ENCODE measurements at places on chromosomes 5 and 9.

DNA sequence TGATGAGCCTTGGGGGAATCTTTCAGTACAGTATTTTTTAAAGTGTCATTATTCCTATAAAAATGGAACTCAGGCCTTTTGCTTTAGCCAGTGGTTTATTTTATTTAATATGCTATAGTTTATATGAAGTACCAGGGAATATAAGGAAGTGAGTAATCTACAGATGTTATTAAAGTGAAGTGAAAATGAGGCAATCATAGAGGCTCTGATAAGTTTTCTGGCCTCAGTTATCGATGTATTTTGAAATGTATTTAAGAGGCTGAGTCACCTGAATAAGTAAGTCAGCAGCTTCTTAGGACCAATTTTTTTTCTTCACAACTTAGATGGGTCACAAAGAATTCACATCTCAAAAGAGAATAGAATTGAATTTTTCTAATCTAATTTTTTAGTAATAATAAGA is 829.0 kb downstream of the DNAH5 start:
- no peak for DNase-seq

DNA sequence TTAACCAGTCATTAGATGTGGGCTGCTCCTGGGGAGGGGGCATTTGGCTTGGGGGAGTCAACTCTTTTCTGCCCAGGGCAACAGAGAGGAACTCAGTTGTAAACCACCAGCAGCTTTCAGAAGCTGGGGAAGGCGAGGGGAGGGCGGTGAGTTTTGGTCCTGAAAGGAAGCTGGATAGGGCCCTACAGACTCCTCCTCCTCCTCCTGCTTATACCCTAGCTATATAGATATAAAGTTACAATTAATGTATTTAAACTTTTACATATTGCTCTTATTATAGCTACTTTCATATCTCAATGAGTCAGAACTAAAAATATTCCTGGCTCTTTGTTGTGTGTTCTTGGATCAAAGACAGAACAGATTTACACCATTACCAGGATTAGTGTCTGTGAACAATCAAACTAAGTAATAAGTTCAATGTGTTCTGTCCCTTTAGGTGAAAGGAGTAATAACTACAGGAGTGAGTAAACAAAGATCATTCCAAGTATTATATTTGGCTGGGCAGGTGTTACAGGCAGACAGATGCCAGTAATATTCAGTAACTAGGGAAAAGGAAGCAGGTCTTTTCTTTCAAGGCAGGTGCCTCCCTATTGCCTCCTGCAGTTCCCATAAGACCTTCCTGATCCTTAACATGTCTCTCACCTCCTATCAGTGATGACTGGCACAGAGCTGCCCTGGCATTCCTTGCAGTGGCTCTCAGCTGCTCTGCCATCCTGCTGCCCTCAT is 20.5 kb upstream of the VPS13A start:
- DNase-seq = no peak

DNA sequence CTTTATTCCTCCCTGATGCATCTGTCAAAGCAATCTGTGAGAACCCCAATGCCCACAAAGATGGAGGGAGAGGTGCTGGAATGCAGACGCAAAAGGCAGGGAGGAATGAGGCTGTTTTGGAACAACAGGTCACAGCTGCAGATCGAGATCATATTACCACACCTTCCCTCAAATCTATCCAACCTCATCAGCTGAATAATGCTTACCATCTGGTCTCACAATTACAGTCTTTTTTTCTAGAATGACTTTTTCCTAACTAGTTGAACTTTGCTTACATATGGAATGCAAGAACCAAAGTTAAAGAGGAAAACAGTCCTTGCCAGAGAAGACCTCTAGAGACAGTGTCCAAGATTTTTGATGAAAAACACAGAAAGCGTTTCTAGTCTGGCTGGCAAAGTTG is 158.1 kb downstream of the LPAR1 start:
- DNase-seq = no peak

GRCh38 chr9:96232539-96233241 is 69.3 kb downstream of the HSD17B3 start:
- DNase-seq = peak; percentile 12

DNA sequence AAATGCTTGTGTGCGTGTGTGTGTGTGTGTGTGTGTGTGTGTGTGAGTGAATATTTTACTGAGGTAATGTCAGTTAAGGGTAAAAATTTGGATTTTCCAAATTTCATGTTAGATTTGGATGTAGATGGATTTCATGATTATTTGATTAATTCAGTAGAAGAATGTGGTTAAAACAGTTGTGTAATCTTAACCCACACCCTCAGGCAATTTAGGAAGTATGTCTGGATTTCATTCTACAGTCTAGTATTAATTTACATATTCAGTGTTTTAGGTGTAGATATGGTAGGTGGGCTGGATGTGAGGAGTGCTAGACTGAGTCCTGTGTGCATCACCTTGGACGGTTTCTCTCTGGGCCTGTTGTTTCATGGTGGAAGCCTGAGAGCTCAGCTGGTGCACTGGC is 99.1 kb upstream of the CKMT2 start:
- DNase-seq = no peak

- no peak for DNase-seq
These were observed 164.4 kb downstream of the DAB2IP start for GRCh38 chr9:121815546-121816448.

- peak; percentile 27 for DNase-seq
These were observed 37.0 kb upstream of the RAB3C start for GRCh38 chr5:58545912-58546311.

DNA sequence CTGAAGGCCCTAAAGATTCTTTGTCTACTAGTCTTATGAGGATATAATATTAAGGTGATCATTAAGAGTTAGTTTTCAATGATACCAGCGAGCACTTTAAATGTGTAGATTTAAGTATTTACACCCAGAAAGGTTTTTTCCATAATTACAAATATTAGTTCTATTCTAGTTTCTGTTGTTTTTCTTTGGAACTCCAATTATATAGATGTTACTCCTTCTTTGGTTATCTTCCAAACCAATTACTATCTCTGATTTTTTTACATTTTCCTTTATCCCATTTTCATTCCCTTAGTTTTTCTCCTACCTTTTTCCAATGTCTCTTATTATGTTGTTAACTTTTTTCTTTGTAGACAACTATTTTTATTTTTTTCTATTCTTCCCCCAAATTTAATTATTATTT is 355.1 kb downstream of the KCNN2 start:
- no peak for DNase-seq

DNA sequence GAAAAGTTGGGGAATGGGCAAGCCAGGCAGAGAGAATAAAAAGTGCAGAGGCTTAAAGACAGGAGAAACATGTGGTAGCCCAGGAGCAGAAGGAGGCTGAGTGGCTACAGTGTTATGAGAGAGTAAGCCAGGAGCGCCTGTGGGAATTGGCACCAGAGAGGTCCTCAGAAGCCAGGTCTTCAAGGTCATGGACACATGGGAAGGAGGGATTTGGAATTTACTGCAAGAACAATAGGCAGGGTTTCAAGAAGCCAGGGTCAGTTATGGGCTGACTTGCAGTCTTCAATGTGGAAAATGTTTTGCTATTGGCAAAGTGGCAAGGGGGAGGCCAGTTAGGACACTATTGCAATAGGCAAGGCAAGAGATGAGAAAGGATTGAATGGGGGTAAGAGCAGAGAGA is 29.3 kb downstream of the ERAP1 start:
- no peak for DNase-seq

DNA sequence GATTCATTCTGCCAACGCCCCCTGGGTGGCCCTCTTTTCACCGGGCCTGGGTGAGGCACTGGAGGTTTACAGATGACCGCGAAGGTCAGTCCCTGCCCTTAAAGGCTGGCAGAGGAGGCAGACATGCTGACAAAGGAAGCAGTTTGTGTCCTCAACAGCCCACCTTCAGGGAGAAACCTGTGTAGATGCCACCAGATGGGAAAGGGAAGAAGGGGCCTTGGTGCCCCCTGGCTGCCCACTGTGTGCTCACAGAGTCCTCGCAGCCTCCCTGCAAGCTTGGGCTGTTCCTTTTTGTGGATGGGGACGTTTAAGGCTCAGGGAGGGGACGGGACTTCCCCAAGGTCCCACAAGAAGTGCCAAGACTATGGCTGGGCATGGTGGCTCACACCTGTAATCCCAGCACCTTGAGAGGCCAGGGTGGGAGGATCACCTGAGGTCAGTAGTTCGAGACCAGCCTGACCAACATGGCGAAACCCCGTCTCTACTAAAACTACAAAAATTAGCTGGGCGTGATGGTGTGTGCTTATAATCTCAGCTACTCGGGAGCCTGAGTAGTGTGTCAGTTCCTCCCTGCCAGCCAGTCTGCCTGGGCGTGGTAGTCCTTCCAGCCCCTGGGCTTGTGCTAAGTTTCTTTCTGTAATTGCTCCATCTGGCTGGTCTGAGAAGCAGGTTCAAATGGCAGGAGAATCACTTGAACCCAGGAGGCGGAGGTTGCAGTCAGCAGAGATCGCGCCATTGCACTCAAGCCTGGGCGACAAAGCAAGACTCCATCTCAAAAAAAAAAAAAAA is 36.2 kb downstream of the NEK6 start:
- DNase-seq = no peak

DNA sequence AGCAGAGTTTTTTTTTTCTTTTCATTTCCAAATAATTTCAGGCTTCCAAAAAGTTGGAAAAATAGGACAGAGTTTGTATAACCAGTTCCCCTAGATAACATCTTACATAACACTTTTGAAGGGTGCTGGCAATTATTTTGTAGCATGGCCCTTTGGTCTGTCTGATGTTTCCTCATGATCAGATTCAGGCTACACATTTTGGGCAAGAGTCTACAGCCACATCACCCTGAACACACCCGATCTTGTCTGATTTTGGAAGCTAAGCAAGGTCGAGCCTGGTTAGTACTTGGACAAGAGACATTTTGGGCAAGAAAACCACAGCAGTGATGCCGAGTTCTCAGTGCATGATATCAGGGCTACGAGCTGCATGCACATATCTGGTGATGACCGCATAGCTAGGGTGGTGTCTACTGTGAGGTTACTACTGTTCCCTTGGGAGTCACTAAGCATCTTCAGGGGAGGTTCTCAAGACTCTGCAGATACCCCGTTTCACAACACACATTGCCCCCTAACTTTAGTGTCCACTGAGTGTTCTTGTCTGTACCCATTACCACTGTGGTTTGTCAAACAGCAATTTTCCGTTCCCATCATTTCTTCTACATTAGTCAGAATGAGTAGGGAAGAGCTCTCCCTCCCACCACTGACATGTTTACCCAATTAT is 86.2 kb downstream of the TTC39B start:
- DNase-seq = no peak

DNA sequence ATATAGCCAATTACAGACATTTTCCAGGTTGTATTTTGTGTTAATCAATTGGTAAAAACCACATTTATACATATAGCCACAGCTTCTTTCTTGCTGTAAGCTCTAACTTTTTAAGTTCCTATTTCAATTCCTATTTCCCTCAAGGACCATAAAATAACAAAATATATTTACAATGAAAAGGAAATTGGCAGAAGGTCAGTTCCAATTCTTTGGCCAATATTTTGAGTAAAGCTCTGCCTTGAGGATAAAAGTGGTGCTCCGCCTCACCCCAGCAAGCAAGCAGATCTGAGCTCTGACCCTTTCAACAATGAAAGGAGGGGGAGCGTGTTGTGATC is 203.4 kb upstream of the RASEF start:
- DNase-seq = no peak

- DNase-seq = no peak
These were observed 45.1 kb downstream of the S1PR3 start for GRCh38 chr9:89036383-89036782.

DNA sequence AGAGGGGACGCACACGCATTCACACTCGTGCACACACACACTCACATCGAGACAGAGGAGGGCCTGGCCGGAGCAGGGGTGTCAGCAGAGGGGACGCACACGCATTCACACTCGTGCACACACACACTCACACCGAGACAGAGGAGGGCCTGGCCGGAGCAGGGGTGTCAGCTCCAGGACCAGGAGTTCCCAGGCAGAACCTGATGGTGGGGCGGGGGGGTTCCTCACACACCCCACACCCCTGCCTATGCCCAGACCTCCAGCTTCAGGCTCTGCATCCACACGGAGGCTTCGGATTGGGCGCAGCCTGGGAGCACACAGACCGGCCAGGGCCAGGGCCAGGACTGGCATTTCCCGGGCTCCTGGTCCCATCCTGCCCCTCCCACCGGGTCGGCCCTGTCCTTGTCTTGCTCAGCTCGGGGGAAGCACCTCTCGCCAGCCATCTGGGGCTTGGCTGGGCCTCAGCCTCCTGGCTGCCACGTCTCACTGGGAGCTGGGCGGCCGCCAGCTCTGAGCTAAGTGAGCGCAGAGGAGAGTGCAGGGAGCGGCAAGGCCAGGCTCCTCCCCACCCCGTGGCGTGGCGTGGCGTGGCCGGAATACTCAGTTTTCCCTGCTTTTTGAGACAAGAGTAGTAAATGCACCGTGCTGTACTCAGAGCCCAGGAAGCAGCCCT is 31.3 kb downstream of the ADAMTS2 start:
- DNase-seq = no peak

GRCh38 chr9:34629491-34629808 is 584 bp upstream of the ARID3C start:
- DNase-seq = no peak

- DNase-seq = no peak
These were observed 19.1 kb downstream of the CNTFR start for GRCh38 chr9:34570376-34570775.

- no peak for DNase-seq
These were observed 59.6 kb downstream of the RICTOR start for GRCh38 chr5:39014561-39014960.

- no peak for DNase-seq
These were observed 2.7 kb downstream of the MTRR start for GRCh38 chr5:7871653-7872052.

GRCh38 chr9:110357505-110357904 is 19.8 kb upstream of the TXNDC8 start:
- no peak for DNase-seq

DNA sequence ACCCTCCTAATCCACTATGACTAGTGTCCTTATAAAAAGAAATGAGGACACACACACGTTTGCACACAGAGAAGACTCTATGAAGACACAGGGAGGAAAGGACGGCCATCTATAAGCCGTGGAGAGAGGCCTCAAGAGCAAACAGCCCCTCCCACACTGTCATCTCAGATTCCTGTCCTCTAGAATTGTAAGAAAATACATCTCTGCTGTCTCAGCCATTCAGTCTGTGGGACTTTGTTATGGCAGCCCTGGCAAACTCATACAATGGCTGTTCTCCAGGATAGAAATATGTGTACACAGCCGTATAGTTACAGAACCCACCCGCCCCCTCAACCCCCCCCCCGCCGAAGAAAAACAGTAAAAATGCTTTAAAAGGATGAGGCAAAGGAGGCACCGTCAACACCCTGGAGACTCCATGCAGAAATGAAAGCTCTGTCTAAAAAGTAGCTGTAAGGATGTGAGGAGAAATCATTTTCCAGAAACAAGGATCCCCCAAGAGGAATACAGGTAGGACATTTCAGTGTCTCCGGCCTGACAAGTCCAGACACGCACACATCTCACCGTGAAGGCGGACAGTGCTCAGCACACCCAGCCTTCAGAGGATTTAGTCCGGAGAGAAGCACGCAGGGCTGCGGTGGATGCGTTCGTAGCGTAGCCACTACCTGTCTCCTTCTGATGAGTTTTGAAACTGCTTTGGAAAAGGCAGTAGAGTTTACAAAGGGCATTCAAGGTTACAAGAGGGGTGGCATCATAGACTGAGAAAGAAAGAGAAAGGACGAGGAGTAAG is 110.8 kb upstream of the ERCC6L2 start:
- no peak for DNase-seq

- DNase-seq = no peak
These were observed 293.0 kb downstream of the SEC61B start for GRCh38 chr9:99515093-99515492.

GRCh38 chr9:73714294-73714693 is 562.6 kb downstream of the ANXA1 start:
- no peak for DNase-seq

Measured in GF-D8 (cell line).